Mesothelial cell of epicardium (in vitro differentiated cells): ENCODE measurements at places on chromosomes 1 and 21. TPM values are rescaled to one million over a fixed set of nuclear protein-coding genes. Genes with fewer than 3 reads are reported as not detected.
A peak's percentile ranks its signal among the peaks of the same experiment; 100 is the strongest.

GRCh38 chr21:29725025-29725736 is 214.6 kb downstream of the GRIK1 start:
- DNase-seq = no peak

GRCh38 chr1:168763031-168763430 is 34.0 kb upstream of the DPT start:
- DNase-seq = no peak

Gene KCNQ4
- total RNA-seq = 0.78 to 0.97 TPM (median 0.79 TPM) in 3 replicates

DNA sequence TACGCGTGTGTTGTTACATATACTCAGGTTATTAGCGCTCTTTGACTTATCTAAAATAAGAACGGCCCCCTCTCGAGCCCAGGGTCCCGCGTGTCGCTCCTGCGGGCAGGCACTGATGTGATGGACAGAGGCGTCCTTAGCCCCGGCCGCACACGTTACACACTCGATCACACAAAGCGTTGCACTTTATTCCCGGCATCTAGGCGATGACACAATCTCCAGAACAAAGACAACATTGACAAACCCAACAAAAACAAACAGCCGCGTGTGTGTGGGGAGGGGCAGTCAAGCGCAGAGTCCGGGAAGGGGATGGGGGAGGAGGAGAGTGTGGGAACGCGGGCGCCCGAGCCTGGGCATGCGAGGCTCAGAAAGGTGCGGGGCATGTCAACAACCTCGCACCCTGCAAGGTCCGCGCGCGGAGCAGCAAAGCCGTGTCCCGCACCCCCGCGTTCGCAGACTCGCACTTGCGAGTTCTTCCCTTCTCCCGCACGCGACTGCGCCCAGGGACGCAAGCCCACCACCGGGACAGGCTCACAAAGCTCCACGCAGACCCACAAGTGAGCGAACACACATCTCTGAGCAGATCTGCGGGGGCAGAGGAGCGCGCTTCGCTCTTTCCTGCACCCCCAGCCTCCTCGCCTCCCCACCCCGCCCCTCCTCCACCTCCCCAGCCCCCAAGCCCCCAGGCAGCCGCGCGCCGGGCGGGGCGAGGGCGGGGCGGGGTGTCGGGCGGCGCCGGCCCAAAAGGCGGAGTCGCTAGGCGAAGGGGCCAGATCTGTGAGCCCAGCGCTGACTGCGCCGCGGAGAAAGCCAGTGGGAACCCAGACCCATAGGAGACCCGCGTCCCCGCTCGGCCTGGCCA is at the start of gene EFNA1:
TSS of gene EFNA1 (plus strand) at position 772 of the 862 bp plus-strand sequence. CDS start 102 bp downstream, outside the sequence.
- peak; percentile 56 for DNase-seq

DNA sequence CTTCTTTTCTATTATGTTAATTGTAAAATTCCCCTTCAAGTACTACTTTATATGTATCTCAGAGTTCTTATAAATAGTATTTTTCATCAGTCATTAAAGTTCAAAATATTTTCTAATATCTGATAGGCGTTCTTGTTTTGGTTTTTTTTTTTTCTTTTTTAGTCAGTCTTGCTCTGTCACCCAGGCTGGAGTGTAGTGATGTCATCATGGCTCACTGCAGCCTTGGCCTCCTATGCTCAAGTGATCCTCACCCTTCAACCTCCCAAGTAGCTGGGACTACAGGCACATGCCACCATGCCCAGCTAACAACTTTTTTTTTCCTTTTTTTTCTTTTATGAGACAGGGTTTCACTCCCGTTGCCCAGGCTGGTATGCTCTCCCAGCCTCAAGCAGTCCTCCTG is 27.3 kb downstream of the AGMAT start:
- DNase-seq = no peak

Gene HSD11B1
- total RNA-seq = 0.63 TPM in 1 of 3 replicates, not detected in the others

DNA sequence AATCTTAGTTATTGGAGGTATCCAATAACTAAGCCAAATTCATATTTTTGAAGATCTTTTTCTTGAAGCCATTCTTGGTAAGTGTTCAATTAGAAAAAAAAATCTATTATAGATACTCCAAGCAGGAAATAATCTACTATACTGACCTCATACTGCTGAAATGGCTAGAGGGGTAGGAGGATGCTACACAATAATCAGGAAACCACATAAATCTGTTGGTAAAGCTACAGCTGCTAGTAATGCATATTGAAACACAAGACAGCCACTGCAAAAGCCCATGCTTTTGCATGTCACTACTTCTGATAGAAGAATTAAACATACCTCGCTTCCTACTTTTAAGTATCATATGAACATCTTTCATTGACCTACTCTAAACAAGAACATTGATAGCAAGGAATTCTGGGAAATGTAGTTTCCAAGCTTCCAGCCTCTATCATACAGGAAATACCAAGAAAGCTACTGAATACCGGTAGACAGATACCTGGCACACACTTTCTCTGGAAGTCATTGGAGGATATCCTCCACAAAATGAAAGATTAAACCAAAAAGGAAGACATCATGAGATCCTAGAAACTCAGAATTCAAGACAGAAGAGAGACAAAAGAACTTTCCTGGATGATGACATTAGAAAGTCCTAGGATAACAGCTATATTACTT is 103.0 kb upstream of the VAV3 start:
- no peak for DNase-seq

Gene OR2T35
- not detected in 3 replicates for total RNA-seq

DNA sequence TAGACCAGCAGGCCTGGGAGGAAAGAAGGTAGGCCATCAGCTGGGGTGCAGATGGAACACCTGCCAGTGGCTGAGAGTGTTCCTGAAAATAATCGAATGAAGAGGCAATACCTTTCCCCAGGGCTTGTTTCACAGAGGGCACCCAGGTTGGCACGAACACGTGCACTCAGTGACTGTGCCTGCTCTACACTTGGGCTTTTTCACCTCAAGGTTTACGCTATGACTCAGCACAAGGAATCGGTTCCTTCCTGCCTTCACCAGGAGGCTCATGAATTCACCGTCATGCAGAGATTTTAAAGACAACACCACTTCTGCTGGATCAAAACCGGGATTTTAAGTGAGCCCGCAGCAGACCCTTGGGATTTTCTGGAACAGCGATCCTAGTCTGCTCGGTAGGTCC is 118.5 kb upstream of the ADAR start:
- no peak for DNase-seq

Gene SPATA45
- total RNA-seq = 0.65 to 0.78 TPM in 2 of 3 replicates, not detected in the other

DNA sequence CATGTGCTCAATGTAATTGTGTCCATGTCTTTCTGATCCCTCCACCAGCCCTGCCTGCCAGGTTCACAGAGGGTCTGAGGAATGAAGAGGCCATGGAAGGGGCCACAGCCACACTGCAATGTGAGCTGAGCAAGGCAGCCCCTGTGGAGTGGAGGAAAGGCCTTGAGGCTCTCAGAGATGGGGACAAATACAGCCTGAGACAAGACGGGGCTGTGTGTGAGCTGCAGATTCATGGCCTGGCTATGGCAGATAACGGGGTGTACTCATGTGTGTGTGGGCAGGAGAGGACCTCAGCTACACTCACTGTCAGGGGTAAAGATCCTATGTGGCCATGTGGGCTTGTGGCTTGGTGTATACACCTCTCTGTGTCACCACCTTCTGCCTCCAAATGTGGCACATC is 91.4 kb downstream of the OBSCN start:
- no peak for DNase-seq

- no peak for DNase-seq
Measured at GRCh38 chr1:203103216-203103615, 17.4 kb upstream of the MYOG start.

GRCh38 chr1:235098547-235098946 is 30.1 kb downstream of the TOMM20 start:
- DNase-seq = no peak

Gene LRRC53
- not detected in 3 replicates for total RNA-seq

Gene UTS2
- not detected in 3 replicates for total RNA-seq

GRCh38 chr1:47590523-47591225 is 152.8 kb downstream of the FOXD2 start:
- no peak for DNase-seq

Gene VPS13D
- total RNA-seq = 71.6 to 77.8 TPM (median 77.4 TPM) in 3 replicates

DNA sequence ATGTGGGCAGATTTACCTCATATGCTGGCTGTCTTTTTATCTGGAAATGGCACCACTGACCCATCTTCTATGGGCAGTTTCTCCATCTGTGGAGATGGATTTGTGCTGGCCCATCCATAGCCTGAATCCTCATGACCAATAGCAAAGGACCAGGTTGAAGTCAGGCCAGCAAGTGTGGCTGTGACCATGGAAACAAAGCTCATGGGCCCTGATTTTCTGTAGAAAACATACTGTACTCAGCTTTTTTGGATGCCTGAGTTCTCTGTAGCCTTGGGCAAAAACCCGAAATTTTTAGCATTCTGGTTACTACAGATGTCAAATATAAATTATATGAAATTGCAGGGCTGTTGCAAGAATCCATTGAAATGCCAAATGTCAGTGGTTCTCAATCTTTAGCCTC is 155.0 kb downstream of the PLXNA2 start:
- no peak for DNase-seq

- peak; percentile 9 for DNase-seq
Measured at GRCh38 chr1:29655145-29655544, 418.8 kb downstream of the PTPRU start.

Gene TMEM51
- 10.4 to 11.2 TPM (median 10.9 TPM) in 3 replicates for total RNA-seq

DNA sequence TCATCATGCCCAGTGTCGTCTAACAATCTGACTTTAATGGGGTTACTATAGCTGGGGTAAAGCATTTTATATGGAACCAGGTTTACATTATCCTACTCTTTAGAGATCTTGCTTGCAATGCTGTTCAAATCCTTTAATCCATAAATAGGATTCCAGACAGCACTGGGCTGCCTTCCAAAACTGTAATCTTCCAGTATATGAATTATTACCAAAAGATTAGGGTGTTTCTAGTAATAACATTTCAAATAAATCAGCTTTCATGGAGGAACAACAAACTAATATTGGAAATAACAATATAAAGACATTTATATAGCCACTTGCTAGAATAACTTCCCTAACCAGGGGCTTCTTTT is 88.6 kb upstream of the PLXNA2 start:
- DNase-seq = no peak

Gene RORC
- total RNA-seq = not detected in 3 replicates

DNA sequence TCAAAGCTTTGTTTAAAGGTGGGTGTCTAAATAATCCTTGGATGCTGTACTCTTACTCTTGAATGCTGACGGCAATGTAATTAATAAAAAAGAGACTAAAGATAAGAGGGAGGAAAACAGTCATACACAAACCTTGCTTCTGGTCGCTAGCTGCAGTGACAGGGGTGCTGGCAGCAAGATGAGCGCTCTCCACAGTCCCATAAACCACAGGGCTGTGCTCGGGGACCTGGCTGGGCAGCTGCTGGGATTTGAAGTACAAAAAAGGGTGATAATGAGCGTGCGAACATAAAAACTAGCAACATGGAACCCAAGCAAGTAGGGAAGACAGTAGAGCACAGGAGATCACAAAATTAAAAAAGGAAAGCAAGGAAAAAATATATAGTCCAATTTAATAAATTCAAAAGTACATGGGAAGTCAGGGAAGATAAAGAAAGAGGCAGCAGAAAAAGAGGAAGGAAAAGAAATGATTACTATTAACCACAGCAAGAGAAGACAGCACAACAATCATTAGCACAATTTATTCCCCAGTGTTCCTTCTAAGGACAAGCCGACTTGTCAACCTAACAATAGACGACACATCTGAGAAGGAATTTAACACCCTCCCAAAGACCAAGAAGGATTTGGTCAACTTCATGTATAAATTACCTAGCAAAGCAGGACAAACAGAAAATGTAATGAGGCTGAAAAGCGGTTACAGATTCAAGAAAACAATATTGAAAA is 162.9 kb upstream of the HP1BP3 start:
- no peak for DNase-seq

DNA sequence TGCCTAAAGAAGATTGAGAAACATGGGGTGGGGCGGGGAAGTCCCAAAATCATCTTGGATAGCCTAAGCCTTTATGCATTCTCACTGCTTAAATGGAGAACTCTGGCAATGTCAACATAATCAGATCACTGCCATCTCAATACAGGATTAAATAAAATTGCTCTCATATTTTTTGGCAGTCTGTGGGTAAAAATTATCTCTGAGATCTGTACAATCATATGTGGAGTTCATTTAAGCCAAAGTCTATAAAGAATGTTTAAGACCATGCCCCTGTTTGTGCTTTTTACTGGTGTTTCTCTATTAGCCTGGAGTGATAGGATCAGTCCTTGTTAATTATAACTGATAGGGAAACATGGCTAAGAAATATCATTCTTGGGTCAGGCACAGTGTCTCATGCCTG is 136.3 kb downstream of the GPR52 start:
- no peak for DNase-seq

Gene HES4
- 87.7 to 92.1 TPM (median 92.0 TPM) in 3 replicates for total RNA-seq

DNA sequence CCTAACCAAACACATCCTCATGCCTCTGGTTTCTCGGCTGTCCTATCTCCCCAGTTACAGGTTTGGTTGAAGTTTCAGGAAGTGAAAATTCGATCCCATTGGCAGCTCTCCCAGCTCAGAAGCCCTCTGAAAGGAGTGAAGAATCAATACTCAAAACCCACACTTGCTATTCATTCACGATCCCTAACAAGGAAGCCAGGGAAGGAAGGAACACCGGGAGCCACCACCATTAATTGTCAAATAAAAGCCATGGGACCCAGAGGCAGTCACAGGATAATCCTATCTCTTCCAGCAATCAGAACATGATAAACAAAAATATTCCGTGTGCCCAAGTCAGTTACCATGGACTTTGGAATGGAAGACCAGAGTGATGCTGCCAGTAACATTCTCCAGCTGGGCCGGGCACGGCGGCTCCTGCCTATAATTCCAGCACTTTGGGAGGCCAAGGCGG is 7.0 kb downstream of the TMPRSS2 start:
- DNase-seq = no peak

- DNase-seq = no peak
Measured at GRCh38 chr21:44891631-44892031, 18.1 kb upstream of the PTTG1IP start.

- DNase-seq = no peak
Measured at GRCh38 chr1:226279498-226279897, 29.5 kb downstream of the LIN9 start.

Gene SPRR2G
- total RNA-seq = not detected in 3 replicates

- DNase-seq = no peak
Measured at GRCh38 chr21:36602735-36603134, 96.2 kb upstream of the SIM2 start.

DNA sequence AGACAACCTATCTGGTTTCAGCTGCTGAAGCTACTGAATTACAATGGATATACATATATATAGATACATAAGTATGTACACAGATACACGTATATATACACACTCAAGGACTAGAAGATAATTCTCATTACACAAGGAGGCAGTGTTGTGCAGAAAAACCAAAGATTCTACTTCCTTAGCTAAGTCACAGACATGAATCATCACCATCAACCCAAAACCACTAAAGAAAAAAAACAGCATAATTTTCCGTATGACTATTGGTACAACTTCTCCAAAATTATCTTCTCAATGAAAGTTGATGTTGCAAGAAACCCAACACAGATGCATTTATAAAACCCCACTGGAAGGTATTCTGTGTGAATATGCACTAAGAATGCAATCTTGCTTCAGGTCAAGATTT is 36.8 kb upstream of the RPF1 start:
- no peak for DNase-seq

- no peak for DNase-seq
Measured at GRCh38 chr1:185650602-185651230, 83.5 kb upstream of the HMCN1 start.

Gene OLFML3
- 115 to 119 TPM (median 118 TPM) in 3 replicates for total RNA-seq

GRCh38 chr1:5551274-5551975 is 440.8 kb downstream of the NPHP4 start:
- DNase-seq = no peak

Gene FCGR2B
- not detected in 3 replicates for total RNA-seq
